HEK293T (cell line): ENCODE measurements at places on chromosomes 7 and 10.

GRCh38 chr7:42263971-42264370 lies 27.0 kb upstream of the GLI3 start:
- no peak for DNase-seq

GRCh38 chr7:101779267-101779666 lies 38.2 kb upstream of the CUX1 start:
- no peak for DNase-seq

- no peak for DNase-seq
Observed at GRCh38 chr10:33536508-33536907, 202.0 kb upstream of the NRP1 start.

DNA sequence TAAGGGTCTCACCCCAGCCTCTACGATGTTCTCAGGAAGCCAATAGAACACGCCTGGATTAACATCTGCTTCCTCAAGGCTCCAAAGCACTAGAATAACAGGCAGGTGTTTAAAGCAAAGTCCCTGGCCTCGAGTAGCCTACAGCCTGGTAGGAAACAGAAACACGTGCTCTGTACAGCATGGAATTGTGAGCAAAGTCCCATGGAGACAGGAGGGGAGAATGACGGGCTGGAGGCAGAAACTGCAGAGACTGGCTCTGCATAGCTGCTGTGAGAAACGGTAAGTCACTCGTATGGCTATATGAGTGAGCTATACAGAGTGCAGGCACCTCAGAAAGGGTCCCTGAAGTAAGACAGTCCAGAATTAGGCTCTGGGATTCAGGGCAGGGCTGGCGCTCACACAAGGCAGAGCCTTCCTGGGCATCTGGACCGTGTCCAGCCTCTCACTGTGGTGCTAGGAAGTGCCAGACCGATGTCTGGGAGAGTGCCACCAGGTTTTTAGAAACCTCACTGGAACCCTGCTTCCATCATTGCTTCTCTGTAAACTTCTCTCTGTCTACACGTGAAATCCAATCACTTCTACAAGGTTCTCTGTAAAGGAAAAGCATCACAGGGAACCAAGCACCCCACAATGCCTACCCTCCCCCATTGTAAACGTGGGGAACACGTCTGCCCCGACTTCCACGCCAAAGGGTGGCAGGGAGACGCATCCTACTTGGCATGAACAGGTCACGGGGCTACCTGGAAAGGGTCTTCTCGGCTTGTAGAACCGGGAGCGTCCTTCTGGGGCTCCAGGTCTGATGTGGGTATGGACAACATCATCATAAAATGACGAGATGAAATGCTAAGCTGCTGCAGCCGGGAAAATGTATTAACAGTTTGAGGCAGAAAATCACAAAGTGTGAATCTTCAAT lies 38.8 kb upstream of the SHH start:
- DNase-seq = no peak

DNA sequence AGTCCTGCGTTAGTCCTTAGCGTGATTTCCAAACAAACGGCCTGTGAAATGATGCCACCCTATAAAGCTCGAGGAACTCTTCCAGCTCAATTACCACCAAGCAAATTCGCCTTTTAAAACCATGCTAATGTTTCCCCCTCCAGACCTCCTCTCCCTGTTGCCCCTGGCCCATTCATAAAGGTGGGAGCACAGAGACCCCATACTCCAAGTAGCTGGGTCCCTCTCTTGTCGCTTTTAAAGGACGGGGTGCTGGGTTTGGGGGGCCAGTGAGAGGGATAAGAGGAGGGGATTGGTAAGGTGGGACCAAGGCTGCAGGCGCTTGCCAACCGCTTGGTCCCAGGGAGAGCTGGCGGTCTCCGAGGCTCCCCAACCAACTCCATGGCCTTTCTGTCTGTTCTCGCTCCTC lies 1.2 kb downstream of the HMX2 start:
- no peak for DNase-seq

DNA sequence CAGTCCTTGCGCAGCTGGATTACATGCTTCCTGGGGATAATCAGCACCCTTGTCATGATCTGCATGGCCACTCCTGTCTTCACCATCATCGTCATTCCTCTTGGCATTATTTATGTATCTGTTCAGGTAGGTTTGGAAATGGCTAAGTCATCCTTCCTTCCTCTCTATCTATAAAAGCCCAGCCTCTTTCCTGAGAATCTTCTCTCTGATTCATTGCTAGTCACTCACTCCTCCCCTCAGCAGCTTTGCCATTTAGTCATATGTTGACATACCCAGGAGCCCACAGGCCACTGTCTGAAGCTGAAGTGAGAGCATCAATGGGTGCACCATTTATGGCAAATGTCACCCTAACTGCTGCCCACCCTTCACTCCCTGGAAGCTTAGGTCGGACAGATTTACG lies 52.0 kb downstream of the ABCC2 start:
- no peak for DNase-seq
